ENCODE measurements at places on chromosomes 5 and 9. TPM values are rescaled to one million over a fixed set of nuclear protein-coding genes. Genes with fewer than 3 reads are reported as not detected.

Gene GPR150
- total RNA-seq, result 0.27 TPM

Gene TLX3
- total RNA-seq, result not detected

Gene SLC45A2
- total RNA-seq, result not detected

Gene HAVCR1
- 0.22 TPM for total RNA-seq

Gene KIF4B
- total RNA-seq, result not detected

Gene PCAT7
- not detected for total RNA-seq

Gene TAF11L5
- total RNA-seq, result not detected

DNA sequence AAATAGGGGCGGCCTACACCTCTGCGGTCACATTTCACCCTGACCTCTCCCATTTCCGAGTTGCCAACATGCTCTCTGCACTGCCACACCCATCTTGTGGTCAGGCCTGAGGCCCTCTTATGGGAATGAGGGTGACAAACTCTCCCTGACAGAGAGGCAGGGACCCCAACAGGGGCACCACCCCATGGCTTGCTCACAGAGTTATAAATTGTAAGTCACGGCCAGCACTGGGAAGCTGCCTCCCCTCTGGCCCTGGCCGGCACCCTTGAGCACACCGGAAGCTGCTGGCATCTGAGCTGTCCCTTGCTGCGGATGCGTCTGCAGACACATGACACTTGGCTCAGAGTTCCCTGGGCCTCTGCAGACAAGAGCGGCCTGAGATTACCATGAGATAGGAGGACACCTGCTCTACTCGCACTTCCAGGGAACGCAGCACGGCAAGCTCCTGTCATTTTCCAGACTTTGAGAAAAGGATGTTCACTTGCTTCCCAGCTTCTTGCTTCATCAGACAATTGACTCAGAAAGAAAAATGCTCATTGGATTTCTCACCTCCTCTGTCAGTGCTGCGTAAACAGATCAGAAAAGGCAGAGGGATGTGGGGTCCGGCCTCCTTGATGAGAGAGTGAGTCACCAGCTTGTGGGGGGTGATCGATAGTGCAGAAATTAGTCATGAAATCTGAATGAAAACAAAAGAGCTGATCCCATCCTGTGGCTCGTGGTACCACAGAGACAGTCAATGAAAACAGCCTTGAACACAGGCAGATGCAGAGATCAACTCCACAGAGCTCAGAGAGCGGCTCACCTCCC is 269.8 kb downstream of the SYK start:
- H3K27ac ChIP-seq, result no peak overlapping the region
- H3K4me1 ChIP-seq, result no peaks in the 10 kb centered on the region
- no peaks in the 10 kb centered on the region for H3K27me3 ChIP-seq
- H3K36me3 ChIP-seq, result no peaks in the 10 kb centered on the region
- H3K4me3 ChIP-seq, result no peak overlapping the region

GRCh38 chr5:142537938-142538337 is 148.0 kb downstream of the FGF1 start:
- H3K36me3 ChIP-seq, result no peaks in the 10 kb centered on the region
- H3K27ac ChIP-seq, result no peak overlapping the region
- no peaks in the 10 kb centered on the region for H3K4me1 ChIP-seq
- H3K4me3 ChIP-seq, result no peak overlapping the region
- no peak for DNase-seq

- no peaks in the 10 kb centered on the region for H3K36me3 ChIP-seq
- H3K4me1 ChIP-seq, result peaks cover 18% of the 10 kb centered on the region
- H3K4me3 ChIP-seq, result no peak overlapping the region
- DNase-seq, result no peak
- H3K27ac ChIP-seq, result no peak overlapping the region
Measured at GRCh38 chr9:98809311-98810101, 2.0 kb downstream of the GALNT12 start.

DNA sequence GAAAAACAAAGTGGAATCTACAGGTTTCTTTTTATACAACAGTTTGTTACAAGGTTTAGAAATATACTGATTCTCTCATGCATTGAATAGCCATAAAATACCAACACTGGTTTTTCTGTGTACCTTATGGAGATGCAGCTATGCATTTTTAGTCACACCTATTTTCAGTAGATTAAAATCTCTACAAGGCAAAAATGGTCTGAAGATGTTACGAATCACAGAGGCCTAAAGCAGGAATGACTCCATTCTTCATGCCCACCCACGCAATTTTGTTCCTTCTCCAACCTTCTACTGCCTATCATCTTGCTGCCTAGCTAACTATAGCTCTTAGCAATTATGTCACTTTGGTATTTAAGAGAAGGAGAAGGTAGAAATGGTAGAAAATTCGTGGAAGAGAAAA is 9.9 kb downstream of the PLK2 start:
- DNase-seq, result no peak
- peaks cover 2% of the 10 kb centered on the region for H3K36me3 ChIP-seq
- H3K27ac ChIP-seq, result no peak overlapping the region
- H3K4me1 ChIP-seq, result no peaks in the 10 kb centered on the region
- H3K4me3 ChIP-seq, result no peak overlapping the region

GRCh38 chr5:43658509-43658908 is 55.5 kb downstream of the NNT start:
- H3K36me3 ChIP-seq, result peaks cover 20% of the 10 kb centered on the region
- H3K4me3 ChIP-seq, result no peak overlapping the region
- H3K27ac ChIP-seq, result no peak overlapping the region
- no peaks in the 10 kb centered on the region for H3K27me3 ChIP-seq
- DNase-seq, result no peak

DNA sequence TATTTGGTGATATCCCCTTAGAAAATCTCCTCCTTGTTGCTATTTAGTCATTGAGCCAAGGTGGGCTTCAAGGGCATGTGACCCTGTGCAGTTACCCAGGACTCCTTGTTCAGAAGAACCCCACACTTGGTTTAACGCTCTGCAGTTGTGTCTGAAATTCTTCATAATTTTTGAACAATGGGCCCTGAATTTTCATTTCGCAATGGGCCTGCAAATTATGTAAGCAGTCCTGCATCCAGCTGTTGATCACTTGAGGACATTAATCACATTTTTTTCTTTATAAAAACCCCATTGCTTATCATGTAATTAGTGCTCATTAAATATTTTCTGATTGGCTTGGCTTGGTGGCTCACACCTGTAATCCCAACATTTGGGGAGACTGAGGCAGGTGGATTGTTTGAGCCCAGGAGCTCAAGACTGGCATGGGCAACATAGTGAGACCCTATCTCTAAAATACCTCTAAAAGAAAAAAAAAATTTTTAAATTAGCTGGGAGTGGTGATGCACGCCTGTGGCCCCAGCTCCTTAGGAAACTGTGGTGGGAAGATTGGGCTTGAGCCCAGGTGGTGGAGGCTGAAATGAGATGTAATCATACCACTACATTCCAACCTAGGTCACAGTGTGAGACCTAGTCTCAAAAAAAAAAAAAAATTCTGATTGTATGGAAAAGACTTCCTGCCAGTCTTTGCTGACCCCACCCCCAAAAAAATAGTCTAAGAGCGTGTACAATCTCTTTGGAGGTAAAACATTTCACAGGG is 194.2 kb upstream of the HAPLN1 start:
- no peaks in the 10 kb centered on the region for H3K4me1 ChIP-seq
- no peaks in the 10 kb centered on the region for H3K27me3 ChIP-seq
- H3K4me3 ChIP-seq, result no peak overlapping the region

DNA sequence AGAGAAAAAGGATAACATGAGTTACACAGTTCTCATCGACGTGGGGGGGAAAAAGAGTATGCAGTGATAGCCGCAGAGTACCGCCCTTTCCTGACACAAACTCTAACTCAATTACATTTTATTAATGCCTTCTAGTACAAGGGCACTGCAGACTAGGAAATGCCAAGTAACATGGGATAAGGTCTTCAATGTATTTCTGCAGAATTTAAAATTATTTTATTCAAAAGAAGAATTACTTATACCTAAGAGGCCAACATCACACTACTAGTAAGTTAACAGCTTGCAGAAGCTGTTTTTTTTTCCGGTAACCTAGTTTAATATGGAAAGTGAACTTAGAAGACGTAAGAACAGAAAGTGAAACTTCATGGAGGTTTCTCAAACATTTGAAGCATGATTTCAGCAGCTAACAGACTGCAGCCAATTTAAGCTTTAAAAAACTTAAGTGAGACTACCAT is 3.9 kb downstream of the SETX start:
- H3K27ac ChIP-seq, result peak overlapping the region; percentile 38
- peaks cover 52% of the 10 kb centered on the region for H3K4me1 ChIP-seq
- peak; percentile 66 for DNase-seq
- H3K27me3 ChIP-seq, result no peaks in the 10 kb centered on the region

DNA sequence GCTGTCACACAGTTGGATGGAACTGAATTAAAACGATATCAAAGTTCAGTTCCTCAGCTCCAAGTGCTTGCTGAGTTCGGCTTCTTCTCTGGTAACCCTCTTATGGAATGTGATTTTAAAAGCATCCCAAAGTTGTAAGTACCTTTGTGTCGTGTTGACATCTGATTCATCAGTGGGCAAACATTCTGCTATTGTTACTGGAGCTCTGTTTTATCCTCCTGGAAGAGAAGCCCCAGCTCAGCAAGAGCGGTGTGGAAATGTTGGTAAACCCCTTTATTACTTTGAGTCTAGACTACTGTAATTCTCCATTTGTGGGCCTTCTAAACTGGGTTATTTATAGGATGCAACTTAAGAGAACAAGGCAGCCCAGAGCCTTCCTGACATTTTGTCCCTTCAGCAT is 699.3 kb upstream of the WWC1 start:
- H3K27me3 ChIP-seq, result no peaks in the 10 kb centered on the region
- no peaks in the 10 kb centered on the region for H3K4me1 ChIP-seq
- no peak overlapping the region for H3K4me3 ChIP-seq
- H3K27ac ChIP-seq, result no peak overlapping the region
- no peaks in the 10 kb centered on the region for H3K36me3 ChIP-seq
- DNase-seq, result no peak

GRCh38 chr5:160769301-160769700 is 82.7 kb downstream of the ATP10B start:
- H3K4me1 ChIP-seq, result no peaks in the 10 kb centered on the region
- H3K27ac ChIP-seq, result no peak overlapping the region
- H3K4me3 ChIP-seq, result no peak overlapping the region
- no peak for DNase-seq

DNA sequence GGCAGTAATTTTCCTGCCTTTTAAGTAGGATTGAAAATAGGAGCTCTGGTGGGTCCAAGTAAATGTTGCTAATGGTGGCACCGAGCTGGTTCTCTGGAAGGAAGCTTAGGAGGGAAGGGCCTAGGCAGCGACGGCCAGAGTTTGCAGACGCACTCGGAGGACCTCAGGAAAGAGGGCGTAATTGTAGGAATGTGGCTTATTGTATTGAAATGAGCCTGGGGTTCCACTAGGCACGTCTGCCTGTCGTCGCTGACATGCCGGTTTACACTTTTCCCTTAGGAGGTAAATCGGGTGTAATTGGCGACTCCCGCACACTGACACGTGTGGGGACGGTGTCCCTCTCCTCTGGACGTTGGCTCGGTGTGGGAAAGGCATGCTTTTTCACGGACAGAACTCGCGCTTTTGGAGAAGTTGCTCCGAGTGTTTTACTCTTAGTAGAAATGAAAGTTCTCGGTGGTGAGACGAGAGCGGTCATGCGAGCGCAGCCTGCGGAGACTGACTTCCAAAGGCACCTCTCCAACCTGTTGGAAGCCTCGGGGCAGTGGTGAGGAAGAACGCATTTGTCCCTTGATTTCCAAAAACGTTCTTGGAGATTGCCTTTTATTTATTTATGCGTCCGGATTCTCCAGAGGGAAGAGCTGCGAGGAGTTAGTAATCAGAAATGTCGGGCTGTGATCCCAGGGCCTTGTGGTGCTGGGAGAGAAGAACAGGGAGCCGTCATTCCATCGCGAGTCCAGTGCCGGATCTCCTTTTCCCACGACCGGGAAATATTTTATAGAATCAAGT is 1.3 kb downstream of the NR4A3 start:
- no peaks in the 10 kb centered on the region for H3K36me3 ChIP-seq
- DNase-seq, result peak; percentile 72
- no peak overlapping the region for H3K27ac ChIP-seq
- H3K4me1 ChIP-seq, result peaks cover 57% of the 10 kb centered on the region
- peak overlapping the region; percentile 95 for H3K4me3 ChIP-seq
- H3K27me3 ChIP-seq, result peaks cover 59% of the 10 kb centered on the region

DNA sequence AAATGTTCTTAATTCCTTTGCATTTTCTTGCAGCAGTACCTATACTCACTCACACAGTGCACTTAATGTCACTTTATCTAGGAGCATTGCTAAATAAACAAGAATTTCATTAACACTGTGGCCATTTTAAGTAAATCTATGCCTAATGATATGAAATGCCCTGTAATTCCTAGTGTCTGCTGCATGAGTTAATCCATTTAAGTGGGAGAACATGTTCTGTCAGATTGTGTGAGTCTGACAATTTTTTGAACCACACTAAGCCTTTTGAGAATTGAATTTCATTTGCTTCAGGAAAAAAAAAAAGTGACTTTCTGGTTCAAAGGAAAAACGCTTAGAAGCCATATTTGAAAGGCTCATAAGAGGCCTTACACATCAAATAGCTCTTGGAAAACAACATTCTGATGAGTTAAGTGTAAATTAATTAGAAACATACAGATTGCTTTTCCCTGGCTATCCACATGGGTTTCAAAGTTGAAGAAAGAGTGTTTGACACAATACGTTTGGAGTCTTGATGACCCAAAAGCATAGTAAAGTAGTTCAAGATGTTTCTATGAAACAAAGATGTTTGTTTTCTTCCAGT is 446.7 kb upstream of the GRAMD2B start:
- no peak for DNase-seq
- no peak overlapping the region for H3K4me3 ChIP-seq
- no peaks in the 10 kb centered on the region for H3K27me3 ChIP-seq
- no peaks in the 10 kb centered on the region for H3K36me3 ChIP-seq
- no peaks in the 10 kb centered on the region for H3K4me1 ChIP-seq
- no peak overlapping the region for H3K27ac ChIP-seq

DNA sequence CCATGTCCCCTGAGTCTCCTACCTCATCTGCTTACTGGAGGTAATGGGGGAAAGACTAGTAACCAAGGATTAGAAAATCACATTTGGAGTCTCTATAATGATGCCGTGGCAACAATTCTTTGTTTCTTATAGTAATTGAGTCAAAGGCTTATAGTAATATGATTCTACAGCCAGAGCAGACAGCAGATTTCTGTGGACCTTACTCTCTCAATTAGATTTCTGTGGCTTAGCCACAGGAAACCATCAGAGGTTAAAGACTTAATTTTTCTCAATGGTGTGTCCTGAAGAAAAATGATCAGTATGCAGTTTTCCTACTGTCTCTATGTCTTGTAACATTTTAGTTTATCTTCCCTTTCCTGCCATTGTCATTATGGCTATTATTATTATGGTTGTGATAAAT is 59.3 kb upstream of the CD180 start:
- H3K27ac ChIP-seq, result no peak overlapping the region
- DNase-seq, result no peak
- H3K4me1 ChIP-seq, result no peaks in the 10 kb centered on the region
- no peaks in the 10 kb centered on the region for H3K27me3 ChIP-seq
- H3K4me3 ChIP-seq, result no peak overlapping the region

DNA sequence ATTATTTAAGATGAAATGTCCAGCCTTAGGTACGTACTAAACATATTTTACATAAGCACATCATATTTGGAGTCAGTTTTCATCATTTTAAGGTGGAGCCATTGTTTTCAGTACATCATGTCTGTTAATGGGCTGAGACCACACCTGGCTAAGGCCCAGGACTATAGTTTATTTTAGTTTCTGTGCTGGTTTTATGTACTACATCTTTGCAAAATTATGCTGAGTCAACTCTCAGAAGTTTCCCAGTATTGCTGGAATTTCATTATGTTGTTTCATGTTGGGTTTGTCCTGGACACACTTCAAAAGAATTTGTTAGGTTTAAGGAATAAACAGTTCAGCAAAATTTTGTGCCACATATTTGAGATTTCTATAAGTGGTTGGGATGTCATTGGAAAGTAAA is 171.2 kb downstream of the CCDC171 start:
- DNase-seq, result no peak
- no peaks in the 10 kb centered on the region for H3K36me3 ChIP-seq
- H3K4me3 ChIP-seq, result no peak overlapping the region
- no peak overlapping the region for H3K27ac ChIP-seq
- H3K27me3 ChIP-seq, result no peaks in the 10 kb centered on the region
